ENCODE measurements at places on chromosomes 7 and 10.

- no peak for DNase-seq
Observed at GRCh38 chr10:48683868-48684267, 805 bp upstream of the WDFY4 start.

GRCh38 chr7:139798892-139799291 lies 21.1 kb upstream of the HIPK2 start:
- DNase-seq = no peak

DNA sequence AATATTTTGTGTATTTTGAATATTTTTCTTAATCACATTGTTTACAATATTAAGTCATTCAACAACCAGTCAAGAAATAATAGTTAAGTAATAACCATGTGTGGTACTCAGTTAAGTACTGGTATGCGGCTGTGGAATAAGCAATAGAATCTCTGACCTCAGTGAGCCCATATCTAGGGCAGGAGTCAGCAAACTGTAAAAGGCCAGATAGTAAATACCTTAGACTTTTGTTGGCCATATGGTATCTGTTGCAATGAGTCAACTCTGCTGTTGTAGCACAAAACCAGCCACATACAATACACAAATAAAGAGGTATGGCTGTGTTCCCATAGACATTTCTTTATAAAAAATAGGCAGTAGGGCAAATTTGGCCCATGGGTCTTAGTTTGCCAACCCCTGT lies 311.6 kb upstream of the SEMA3A start:
- DNase-seq = no peak

DNA sequence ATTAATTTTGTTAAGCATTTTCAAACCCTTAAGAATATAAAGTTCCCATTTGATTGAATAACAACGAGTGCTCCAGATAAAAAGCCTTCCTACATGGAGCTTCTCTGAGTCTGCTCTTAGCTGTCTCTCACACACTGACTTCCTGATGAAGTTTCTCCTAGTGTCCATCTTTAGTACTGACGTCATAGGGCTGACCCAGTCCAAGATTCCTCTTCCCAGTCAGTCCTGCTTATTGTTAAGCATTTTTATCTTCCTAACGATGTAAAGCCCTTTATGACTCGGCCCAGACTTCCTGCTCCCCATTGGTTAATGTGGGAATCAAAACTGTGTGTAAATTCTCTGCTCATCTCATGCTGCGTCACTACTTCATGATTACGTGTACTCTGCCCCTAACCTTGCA lies 398.8 kb downstream of the TFEC start:
- DNase-seq = no peak

DNA sequence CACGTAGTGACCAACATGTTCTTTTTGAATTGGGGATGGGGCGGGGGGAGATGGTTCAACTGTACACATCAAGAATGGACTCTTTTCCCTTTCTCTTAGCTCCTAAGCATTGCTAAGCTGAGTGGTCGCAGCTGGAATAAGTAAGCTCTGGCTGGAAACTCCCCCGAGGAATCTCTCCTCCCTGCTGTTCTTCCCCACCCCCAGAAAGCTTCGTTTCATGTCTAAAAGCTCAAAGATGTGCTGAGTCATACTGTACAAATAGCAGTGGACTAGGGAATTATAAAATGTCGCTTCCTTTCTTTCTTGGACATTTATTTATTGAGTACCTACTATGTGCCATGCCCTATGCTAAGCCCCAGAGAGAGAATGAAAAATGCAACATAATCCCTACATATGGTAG lies 191.1 kb upstream of the ADO start:
- no peak for DNase-seq

GRCh38 chr7:108284349-108285002 lies 154.3 kb upstream of the LAMB4 start:
- DNase-seq = no peak

DNA sequence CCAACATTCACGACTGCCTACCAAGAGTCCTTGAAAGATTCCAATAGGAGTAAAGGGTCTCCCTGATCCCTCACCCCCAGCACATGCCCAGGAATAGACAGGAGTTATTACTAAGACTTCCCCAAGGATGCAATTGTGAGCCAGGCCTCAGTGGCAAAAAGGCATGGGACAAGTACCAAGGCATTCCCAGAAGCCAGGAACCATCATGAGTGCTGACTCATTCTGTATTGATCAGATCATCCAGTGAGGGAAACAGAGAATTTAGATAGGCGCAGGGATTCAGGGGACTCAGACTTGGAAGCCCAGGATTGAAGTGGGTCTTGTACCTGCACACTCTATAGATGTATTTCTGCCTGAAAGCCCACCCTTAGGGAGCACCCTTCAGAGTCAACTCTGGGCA lies 21.2 kb downstream of the MBL2 start:
- no peak for DNase-seq
